ENCODE measurements at places on chromosomes 3 and 15.
A peak's percentile ranks its signal among the peaks of the same experiment; 100 is the strongest.

DNA sequence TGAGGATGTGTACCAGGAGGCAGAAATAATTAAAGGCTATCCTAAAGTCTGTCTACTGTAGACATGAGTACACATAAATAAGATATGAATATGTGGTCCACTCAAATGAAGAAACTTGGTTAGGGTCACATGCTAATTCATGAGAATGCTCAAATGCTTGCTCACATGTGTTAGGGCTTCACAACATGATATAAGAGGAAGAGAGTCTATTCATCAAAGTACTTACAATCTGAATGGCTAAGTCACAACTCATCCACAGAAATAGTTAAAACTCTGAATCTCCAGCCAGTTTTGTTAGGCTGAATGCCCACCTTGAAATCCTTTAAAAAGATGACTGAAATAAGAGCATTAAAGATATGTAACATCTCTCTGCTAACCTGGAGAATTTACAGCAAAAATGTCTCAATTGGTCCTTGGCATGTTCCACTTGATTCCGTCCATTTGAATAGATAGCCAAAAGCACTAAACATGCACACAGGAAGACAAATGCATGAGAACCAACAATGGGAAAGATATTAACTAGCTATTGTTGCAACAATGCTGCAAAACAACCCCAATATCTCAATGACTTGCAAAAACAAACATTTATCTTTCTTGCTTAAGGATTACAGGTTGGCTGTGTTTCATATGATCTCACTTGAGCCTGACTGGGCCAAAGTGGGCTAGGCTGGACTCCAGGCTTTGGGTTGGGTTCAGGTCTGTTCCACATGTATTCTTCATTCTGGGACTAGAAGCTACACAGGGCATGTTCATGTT, 10.6 kb upstream of the TBC1D5 start:
- no peak for DNase-seq

- DNase-seq = no peak
Measured at GRCh38 chr3:64000453-64001055, 22.7 kb downstream of the PSMD6 start.

DNA sequence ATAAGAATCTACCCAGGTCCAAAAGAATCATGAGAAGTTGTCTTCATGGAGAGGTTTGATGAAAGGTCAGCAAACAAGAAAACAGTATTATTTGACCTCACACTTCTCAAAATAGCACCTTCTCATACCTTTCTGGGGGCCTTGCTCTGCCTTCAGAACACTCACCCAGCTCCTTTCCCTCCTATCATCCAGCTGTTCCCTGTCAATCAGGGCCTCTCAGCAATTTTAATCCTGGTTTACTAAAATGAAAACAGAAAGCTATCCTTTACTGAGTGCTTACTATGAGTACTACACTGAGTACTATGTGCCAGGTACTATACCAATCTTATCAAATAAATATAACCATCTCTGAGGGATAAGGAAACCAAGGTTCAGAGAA, 138.6 kb downstream of the GAP43 start:
- DNase-seq = no peak

DNA sequence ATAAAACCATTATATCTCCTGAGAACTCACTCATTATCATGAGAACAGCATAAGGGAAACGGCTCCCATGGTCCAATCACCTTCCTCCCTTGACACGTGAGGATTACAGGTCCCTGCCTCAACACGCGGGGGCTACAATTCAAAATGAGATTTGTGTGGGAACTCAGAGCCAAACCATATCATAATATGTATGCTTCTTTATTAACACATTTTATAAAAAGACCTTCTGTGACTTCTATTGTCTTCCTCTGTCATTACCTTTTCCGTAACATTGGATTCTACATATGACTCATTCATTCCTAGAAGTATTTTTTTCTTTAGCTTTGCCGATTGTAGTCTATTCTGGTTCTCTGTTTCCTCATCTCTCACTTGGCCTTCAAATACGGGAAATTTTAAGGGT, 267.2 kb upstream of the ROBO1 start:
- no peak for DNase-seq

- DNase-seq = no peak
Measured at GRCh38 chr15:76401285-76401684, 64.7 kb downstream of the ISL2 start.

- no peak for DNase-seq
Measured at GRCh38 chr3:196344663-196345062, 6.5 kb upstream of the TM4SF19 start.

- peak; percentile 11 for DNase-seq
Measured at GRCh38 chr3:9352917-9353752, 9.7 kb upstream of the THUMPD3 start.

DNA sequence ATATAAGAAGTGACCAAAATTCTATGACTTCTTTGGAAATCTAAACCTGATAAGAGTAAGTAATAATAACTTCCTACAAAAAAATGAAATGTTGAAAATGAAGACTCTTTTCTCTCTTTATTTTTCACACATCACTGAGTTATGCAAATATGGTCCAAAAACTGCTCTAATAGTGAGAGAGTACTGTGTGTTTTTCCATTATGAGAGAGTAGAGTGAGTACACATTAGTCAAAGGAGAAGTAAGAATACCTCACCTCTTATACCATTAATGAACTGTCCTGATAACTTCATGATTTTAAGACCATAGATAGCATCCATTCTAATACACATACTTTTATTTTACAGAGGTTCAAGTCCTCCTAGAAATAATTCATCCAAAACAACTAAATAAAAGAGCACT, 1310.2 kb downstream of the SI start:
- no peak for DNase-seq

DNA sequence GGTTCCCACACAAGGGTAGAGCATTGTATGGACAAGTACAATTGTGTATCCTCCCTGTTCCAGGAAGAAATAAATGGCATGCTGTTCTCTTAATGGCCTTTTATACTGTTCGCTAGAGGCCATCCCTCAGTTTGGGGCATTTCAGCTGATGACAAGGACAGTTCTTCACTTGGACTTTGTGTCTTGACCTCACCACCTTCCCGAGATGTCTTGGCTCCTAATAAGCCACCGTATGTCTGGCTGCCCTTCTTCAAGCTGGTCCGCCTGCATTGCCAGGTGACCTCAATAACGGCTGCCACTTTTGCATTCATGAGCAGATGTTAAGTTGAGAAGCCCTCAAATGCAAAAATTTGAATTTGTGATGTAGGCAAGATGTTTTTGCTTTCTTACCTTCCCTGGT, 24.1 kb downstream of the ZBTB38 start:
- DNase-seq = no peak

GRCh38 chr15:50751394-50751793, 14.1 kb downstream of the SPPL2A start:
- no peak for DNase-seq

- no peak for DNase-seq
Measured at GRCh38 chr3:194140520-194141414, 4.8 kb downstream of the HES1 start.

- DNase-seq = no peak
Measured at GRCh38 chr3:139261754-139262586, 81.8 kb upstream of the MRPS22 start.

DNA sequence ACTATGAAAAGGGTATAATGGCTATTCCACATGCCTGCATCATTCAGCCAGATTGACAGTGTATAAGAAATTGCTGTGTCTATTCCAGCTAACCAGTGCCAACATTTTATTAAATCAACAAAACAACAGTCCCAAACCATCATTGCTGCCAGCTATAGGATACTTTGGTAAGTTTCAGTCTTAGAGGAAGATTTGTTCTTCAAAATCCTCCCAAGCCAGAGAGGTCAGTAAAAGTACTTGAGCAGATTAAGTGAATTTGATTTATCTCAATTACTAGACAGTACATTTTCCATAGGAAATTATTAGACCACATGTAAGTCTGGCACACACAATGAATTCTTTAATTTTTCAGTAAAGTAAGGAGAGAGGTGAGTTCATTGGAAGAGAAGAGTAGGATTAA, 50.7 kb downstream of the TFG start:
- no peak for DNase-seq

DNA sequence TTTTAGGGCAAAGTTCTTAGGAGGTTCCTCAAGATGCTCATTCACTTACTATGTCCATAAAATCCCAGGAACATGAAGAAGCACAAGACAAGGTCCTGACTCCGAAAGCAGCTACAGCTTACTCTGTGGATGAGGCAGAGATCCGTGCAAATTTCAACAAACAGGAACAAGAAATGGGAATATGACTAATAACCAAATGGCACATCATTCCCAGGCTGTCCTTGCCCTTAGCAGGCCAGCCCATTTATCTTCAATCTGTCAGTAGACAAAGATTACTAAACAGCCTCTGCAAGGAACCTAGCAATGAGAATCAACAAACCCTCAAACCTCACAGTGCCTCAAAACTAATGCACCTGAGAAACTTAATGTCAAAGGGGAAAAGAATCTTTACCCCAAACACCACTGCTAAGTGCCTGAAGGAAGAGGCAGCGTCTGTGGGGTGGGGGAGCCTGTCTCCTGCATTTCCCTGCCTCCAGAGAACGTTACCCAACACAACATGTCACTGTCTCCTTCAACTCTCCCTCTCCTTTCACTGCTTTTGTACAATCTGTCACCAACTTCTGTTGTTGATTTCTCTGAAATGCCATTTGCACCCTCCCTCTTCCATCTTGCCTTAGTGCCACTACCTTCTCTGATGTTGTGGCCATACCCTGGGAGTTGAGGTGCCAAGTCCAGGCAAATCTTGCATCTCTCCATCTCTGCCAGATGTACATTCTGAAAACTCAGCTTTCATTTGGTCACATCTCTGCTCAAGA, 4.8 kb downstream of the TNFAIP8L3 start:
- no peak for DNase-seq

- no peak for DNase-seq
Measured at GRCh38 chr3:59486520-59486919, 436.7 kb upstream of the CFAP20DC start.

DNA sequence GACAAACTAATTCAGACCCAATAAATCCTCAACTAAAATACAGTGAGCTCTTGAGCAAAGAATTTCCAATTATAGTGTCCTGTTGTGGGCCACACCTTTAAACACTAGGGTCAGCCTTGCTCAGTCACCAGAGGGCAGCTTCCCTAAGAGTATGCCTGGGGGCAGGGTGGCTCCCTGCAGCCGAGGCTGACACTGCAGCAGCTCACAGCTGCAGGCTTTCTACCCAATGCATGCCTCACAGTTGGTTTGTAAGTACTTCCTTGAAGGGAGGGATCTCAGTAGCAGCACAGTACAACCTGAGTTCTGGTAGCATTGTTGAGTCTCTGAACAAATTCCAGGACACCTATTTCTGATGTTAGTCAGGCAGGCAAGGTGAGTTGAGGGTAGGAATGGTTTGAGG, 335.6 kb downstream of the TUSC7 start:
- no peak for DNase-seq

DNA sequence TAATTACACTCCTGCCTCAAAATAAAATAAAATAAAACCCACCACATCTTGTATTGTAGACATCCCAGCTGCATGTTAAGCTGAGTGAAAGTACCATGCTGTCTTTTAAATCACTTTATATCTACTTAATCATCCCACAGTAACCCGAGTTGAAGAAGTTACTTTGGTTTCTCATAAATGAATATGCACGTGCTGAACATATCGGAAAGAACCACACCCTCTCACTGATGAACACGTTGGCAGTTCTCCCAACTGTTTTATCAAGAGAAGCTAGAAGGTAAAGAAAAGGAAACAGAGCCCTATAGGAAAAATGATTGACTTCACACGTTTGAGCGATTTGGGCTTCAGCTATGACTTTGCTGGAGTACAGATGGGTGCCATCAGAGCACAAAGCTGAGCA, 15.9 kb upstream of the TM4SF19 start:
- DNase-seq = no peak

- DNase-seq = no peak
Measured at GRCh38 chr15:29711531-29711930, 110.7 kb downstream of the TJP1 start.

GRCh38 chr3:187016639-187017345, 86.5 kb downstream of the ST6GAL1 start:
- DNase-seq = no peak

- DNase-seq = no peak
Measured at GRCh38 chr15:70528270-70528706, 235.1 kb downstream of the UACA start.

- DNase-seq = no peak
Measured at GRCh38 chr3:15345608-15346137, 13.3 kb upstream of the SH3BP5 start.

DNA sequence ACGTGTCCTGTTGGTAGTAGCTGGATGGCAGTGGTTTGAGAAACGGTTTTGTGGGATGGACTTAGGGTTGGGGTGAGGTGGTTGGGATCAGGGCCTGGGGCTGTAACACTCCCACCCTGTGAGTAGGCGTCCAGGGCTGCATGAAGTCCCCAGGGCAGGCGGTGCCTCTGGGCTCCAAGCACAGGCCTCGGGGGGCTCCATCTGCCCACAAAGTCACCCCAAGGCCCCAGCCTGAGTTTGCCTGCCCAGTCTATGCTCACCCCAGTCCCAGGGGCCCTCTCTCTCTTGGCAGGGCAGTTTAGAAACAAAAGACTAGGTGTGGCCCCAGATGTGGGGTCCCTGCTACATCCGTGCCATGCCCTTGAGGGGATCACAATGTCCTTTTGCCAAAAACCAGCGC, 86.9 kb upstream of the PRR23E start:
- no peak for DNase-seq

All from stimulated activated CD8-positive, alpha-beta memory T cell treated with anti-CD3 and anti-CD28 coated beads, Interleukin-15, amount 100 ng/mL, for 4 hours (primary cell).